ENCODE measurements at places on chromosomes 4 and X.
A peak's percentile ranks its signal among the peaks of the same experiment; 100 is the strongest.

DNA sequence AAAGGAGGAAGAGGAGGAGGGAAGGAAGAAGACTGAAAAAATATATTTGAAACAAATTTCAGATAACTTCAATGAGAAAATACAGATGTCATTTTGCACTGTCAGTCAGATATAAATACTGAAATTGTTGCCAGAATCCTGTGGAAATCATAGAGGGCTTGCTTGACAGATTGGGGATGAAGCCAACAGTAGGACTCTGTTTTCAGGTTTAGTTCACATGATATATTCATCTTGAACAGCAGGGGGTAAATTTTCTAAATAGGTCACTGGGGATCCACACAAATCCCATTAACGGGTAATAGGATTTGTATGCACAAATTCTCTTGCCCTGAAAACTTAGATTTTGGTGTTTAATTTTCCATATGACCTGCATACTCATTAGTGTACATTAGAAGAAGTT, 103.3 kb upstream of the PCDH18 start:
- DNase-seq: no peak

DNA sequence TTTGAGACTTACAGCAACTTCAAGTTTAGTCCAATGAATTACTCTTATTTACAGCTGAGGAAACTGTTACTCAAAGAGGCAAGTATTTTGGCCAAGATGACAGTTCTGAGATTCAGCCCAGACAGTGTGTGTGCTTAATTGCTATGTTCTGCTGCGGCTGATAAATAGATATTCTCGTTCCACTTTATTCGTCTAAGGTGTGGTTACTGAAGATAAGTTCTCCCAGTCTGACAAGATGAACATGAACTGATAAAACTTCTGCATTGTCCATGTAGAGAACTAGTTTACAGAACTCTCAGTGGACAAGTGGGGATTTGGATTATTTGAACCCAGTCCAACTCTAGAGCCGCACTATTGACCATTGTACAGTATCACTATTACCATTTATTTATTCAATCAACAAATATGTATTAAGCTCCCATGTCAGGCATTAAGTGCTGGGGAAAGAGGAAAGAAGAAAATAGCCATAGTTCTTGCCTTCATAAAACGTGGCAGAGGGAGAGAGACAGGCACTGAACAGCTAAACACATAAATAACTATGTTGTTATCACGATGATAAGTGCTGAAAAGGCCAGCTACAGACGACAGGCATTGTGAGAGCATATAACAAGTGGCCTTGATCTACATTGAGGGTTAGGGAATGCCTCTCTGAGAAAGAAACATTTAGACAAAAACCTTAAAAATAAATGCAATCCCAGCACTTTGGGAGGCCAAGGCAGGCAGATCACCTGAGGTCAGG, 4.0 kb upstream of the DHX15 start:
- DNase-seq: no peak

DNA sequence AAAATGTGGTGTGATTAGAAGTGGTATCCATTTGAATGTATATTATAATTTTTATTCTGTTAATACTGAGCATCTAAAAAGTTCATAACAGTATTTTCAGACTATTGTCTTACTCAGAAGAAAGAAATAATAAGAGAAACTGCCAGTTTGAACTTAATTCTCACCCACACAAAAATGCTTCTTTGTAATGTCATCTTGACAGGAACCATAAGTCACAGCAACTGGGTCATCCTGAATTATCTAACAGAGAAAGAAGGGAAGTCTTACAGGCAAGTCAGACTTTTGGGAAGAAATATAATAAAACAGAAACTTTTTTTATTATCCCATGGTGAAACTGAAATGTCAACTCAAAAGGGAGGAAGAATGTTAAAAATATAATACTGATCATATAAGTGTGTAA, 83.1 kb downstream of the NDST4 start:
- no peak for DNase-seq

DNA sequence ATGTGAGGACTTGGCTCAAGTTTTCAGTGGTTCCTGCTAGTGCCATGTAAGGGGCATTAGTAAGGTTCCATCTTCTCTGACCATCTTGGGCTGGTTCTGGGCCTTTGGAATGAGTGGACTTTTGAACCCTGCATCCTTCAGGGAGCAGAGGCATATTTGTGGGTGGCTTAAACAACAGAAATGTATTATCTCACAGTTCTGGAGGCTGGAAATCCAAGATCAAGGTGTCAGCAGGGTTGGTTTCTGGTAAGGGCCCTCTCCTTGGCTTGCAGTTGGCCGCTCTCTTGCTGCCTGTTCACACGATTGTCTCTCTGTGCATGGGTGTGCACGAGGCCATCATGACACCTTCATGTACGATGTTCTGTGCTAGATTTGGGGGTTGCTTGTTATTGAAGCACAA, 21.3 kb downstream of the CCKAR start:
- no peak for DNase-seq

- no peak for DNase-seq
Measured at GRCh38 chr4:2686379-2687265, 69.5 kb downstream of the TNIP2 start.

DNA sequence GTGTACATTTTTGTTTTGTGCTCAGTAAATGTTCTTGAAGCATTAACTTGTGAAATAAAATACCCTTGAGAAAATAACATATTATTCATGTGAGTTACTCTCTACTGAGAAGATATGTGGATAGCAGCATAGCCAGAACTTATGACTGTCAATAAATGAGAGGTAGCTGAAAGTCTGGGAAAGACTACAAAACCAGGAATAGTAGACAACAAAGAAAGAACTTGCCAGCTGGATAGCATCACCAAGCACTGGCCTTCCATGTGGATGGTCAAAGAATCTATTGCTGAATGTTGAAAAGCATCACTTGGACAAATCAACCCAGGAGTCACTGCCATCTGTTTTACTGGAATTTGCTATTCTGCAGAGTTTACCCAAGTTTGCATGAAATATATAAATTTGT, 650.0 kb upstream of the HTR2C start:
- DNase-seq: no peak

DNA sequence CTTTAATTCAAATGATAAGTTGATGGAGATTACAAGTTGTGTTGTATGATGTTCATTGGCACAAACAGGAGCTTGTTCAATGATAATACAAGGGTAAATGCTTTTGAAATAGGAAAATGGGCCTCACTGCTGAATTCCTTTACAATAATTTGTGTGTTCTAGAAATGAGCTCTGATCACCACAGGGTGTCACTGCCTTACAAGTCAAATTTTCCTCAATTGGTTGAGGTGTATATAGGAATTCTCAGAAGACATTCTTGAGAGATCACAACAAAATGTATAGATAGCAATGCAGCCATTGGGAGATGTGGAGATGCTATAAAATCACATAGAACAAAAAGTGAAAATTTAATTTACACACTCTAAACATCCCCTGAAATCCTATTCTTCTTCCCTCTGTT, 49.6 kb downstream of the KLF8 start:
- no peak for DNase-seq

- DNase-seq: no peak
Measured at GRCh38 chr4:3328814-3329663, 36.2 kb downstream of the RGS12 start.

DNA sequence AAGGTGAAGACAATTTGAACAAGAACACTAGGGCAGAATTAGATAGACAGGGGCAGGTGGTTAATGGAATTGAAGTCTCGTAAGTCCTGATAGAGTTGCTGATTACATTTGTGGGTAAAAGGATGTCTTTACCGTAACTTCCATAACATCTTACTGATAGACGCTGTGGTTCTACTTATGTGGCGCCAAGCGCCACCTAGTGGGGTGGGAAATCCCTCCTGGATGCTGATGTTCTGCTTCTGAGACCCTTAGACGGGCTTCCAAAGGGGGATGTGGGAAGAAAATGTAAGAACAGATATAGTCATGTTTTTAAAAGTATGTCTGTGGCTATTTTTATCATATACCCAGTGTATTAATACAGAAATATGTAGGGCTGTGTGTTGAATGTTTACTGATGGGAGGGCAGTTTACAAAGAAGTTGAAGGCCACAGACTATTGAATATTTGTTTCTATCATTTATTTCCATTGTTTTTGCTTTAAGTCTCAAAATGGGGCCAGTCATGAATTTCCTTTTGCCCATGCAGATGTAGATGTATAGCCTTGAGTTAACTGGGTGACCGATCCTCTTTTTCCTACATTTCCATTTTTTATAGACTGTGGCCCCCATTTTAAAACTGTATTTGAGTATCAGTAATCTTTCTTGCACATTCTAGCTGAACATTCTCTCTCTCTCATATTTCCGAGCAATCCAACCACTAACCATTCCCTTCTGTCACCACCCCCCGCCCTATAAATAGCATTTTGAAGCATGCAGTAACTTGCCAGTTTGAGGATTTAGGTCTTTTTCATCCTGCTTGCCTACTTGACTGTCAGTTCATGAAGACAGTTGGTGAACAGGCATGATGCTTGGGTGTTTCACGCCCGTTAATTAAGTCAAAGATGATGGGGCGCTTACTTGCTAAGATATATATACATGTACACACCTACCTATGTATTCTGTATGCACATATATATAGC, 12.1 kb upstream of the TLR8 start:
- peak; percentile 1 for DNase-seq

DNA sequence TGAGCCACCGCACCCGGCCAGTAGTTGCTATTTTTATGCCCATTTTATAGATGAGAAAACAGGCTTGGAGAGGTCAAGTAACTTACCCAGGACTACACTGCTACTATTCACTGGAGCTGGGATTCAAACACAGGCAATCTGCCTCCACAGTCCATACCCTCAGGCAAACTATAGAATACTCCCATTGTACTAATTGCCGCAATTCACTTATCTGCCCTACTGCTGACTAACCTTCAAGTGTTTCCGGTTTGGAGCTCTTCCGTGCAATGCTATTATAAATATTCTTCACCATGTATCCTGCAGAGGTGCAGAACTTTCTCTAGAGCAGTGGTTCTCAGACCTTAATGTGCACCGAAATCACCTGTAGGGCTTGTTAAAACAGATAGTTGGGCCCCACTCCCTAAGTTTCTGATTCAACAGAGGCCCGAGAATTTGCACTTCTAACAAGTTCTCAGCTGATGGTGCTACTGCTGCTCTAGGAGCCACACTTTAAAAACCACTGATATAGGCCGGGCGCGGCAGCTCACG, 1.9 kb upstream of the G3BP2 start:
- DNase-seq: no peak

- DNase-seq: no peak
Measured at GRCh38 chr4:121094297-121094966, 22.1 kb upstream of the NDNF start.

DNA sequence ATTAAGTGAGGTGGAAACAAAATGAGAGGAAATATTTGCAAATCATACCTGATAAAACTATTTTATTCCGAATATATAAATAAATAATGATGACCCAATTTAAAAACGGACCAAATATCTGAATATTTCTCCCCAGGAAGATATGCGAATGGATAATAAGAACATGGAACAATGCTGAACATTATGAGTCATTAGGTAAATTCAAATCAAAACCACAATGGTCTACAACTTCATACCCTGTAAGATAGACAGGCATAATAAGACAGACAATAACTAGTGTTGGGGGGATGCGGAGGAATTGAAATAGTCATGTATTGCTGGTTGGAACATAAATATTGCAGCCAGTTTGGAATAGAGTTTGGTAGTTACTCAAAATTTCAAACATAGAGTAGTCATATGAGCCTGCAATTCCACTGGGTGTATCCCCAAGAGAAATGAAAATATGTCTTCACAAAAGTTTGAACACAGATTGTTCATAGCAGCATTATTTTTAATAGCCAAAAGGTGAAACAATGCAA, 47.6 kb upstream of the DRP2 start:
- no peak for DNase-seq

DNA sequence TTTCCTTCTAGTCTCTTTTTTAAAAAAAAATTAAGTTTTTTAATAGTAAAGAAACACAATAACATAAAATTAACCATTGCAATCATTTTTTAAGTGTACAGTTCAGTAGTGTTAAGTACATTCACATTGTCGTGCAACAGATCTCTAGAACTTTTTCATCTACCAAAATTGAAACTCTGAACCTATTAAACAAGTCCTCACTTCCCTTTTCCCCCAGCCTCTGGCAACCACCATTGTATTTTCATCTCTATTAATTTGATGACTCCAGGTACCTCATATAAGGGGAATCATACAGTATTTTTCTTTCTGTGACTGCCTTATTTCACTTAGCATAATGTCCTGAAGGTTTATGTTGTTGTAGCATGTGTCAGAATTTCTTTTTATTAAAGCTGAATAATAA, 31.8 kb downstream of the MSL3 start:
- DNase-seq: no peak

DNA sequence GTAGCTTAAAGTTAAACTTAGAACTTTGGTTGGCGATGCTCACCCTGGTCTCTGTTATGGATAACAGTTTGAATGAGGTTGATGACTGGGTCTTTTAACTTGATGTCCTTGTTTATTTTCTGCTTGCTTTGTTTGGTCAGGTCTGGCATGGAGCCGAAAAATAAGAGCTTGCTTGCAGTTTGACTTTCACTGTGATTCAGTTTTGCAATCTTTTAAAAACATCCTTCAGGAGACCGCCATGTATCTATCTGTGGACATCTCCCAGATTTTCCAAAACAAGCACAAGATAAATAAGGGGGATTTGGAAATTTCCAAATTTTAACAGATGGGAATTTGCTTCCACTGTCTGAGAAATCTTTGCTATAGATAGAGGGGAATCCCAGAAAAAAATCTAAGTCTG, 246.7 kb downstream of the PALLD start:
- no peak for DNase-seq

Measured in stimulated activated CD8-positive, alpha-beta memory T cell treated with anti-CD3 and anti-CD28 coated beads, Interleukin-7, amount 100 ng/mL, for 1 hour (primary cell).